ENCODE measurements at places on chromosomes 13 and 19.

DNA sequence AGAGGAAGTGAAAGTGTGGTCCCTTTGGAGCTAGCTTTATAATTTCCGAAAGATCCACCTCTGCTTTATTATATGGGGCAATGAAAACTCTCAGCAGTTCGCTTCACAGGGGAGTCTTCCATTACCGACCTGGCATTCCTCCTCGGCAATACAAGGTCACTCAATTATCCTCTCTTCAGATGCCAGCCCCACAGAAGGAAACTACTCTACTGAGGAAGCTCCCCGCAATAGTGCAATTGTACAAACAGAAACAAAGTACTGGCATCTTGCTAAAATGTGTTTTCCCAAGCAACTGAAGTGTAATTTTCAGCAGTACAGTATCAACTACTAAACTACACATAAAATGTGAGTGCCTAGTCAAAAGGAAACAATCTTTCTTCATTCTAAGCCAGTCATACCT, 702.0 kb downstream of the PCDH9 start:
- no peaks in the 10 kb centered on the region for H3K27me3 ChIP-seq
- DNase-seq, result no peak
- H3K4me3 ChIP-seq, result no peak overlapping the region
- H3K4me1 ChIP-seq, result no peaks in the 10 kb centered on the region
- no peak overlapping the region for H3K27ac ChIP-seq

DNA sequence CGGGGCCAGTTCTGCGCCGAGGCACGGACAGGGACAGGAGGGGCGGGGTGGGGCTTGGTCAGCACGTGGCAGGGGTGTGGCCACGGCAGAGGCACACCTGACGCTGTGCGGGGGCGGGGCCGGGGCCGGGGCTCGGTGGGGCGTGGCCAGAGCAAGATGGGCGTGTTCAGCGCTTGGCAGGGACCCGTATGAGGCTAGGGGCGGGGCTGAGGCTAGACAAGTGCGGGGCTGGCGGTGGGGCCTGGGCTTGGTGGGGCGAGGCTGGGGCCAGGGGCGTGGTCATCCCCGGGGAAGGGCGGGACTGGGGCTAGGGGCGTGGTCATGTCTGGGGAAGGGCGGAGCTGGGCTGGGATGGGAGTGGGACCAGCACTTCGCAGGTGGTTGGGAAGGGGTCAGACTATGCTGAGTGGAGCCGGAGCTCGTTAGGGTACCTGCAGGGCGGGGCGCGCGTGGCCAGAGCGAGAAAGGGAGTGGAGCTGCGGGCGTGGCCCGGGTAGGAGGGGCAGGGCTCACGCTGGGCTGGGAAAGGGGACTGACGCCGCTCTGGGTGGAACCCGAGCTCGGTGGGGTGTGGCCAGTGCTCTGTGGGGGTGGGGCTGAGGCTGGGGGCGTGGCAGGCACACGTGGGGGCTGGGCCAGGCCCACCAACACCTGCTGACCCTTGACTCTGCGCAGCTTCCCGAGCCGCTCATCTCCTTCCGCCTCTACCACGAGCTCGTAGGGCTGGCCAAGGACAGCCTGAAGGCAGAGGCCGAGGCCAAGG, 12.8 kb downstream of the POLR2E start:
- no peak overlapping the region for H3K4me3 ChIP-seq
- H3K4me1 ChIP-seq, result peaks cover 5% of the 10 kb centered on the region
- no peak overlapping the region for H3K27ac ChIP-seq
- H3K36me3 ChIP-seq, result peaks cover 34% of the 10 kb centered on the region
- no peak for DNase-seq

DNA sequence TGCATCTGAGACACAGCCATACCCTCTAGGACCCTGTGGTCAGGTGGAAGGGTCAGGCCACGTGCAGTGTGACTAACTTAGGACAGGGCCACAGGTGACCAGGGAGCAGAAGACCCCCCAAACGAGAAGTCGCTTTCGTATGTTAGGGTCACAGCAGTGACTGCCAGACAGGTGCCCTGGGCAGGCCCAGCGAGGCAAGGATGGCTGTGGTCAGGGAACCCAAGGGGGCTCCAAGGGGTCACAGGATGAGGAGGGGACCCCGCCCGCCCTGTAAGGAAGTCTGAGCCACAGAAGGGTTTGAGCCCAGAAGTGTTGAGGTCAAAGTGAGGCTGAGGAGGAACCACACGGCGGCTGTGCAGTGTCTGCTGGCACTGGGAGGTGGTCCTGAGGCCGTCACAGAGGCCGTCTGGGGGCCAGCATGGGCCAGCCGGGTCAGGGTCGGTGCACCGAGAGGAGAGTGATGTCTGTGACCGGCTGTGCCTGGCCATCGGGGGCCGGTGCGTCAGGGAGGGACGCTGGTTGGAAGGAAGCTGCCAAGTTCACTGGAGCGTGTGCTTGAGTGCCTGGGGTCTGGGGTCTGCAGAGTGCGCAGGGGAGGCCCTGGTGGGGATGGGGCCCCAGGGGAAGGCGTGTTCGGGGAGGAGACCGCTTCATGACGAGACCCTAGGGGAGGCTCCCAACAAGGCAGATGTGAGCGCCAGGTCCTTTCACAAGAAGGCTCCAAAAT, 24.8 kb upstream of the TMEM255B start:
- H3K27me3 ChIP-seq, result peaks cover 9% of the 10 kb centered on the region
- no peak overlapping the region for H3K27ac ChIP-seq
- H3K4me3 ChIP-seq, result no peak overlapping the region
- DNase-seq, result no peak
- H3K4me1 ChIP-seq, result peaks cover 7% of the 10 kb centered on the region

- 0 out of 2 replicates have a peak, but pooled peaks cover 4% of the 10 kb centered on the region for H3K36me3 ChIP-seq
- no peak for DNase-seq
- H3K27me3 ChIP-seq, result no peaks in the 10 kb centered on the region
Measured at GRCh38 chr19:4358709-4359626, 15.6 kb downstream of the MPND start.

GRCh38 chr19:32199501-32200040, 145.8 kb upstream of the ZNF507 start:
- peaks cover 45% of the 10 kb centered on the region for H3K27me3 ChIP-seq
- no peak overlapping the region for H3K4me3 ChIP-seq
- H3K4me1 ChIP-seq, result no peaks in the 10 kb centered on the region
- no peak for DNase-seq
- no peak overlapping the region for H3K27ac ChIP-seq

DNA sequence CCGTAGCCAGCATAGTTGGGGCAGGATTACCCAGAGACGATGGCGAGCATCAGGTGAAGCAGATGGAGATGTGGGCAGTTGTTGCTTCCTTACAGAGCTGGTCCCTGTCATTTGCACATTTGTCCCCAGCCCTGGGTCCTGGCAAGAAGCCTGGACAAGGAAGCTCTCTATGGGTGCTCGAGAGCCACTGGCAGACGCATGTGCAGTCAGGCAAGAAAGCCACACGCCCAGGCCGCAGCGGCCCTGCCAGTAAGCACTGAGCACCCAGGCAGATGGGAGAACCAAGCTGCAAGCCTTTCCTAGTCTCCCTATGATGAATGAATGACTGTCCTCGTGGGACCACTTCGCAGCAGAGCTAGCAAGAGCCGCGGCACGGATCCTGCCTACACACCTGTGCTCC, 182.8 kb downstream of the FOXO1 start:
- H3K4me3 ChIP-seq, result no peak overlapping the region
- no peaks in the 10 kb centered on the region for H3K27me3 ChIP-seq
- H3K27ac ChIP-seq, result no peak overlapping the region
- H3K4me1 ChIP-seq, result no peaks in the 10 kb centered on the region
- no peak for DNase-seq
- no peaks in the 10 kb centered on the region for H3K36me3 ChIP-seq

- H3K4me1 ChIP-seq, result no peaks in the 10 kb centered on the region
- no peak overlapping the region for H3K4me3 ChIP-seq
- H3K36me3 ChIP-seq, result no peaks in the 10 kb centered on the region
- peak; percentile 6 for DNase-seq
- H3K27me3 ChIP-seq, result no peaks in the 10 kb centered on the region
- H3K27ac ChIP-seq, result no peak overlapping the region
Measured at GRCh38 chr13:27379694-27380641, 44.5 kb upstream of the GTF3A start.

DNA sequence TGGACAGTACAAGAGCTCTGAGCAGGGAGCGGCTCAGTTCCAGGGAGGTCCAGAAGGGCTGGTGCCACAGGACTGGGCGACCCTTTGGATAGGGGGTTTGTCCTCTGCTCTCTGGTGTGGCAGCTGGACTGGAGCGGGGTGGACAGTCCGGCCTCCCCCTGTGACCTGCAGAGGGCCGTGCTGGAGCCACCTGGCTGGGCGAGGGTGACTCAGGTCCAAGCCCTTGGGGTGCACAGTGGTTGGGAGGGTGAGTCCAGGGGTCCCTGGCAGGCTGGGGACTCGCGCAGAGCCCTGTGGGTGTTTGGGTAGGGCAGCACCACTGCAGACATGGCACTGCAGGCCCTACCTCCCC, 7.2 kb downstream of the SSBP4 start:
- no peaks in the 10 kb centered on the region for H3K27me3 ChIP-seq
- no peak overlapping the region for H3K27ac ChIP-seq
- DNase-seq, result no peak
- no peaks in the 10 kb centered on the region for H3K36me3 ChIP-seq
- peaks cover 4% of the 10 kb centered on the region for H3K4me1 ChIP-seq

- no peaks in the 10 kb centered on the region for H3K4me1 ChIP-seq
- no peak for DNase-seq
- H3K27ac ChIP-seq, result no peak overlapping the region
- no peak overlapping the region for H3K4me3 ChIP-seq
- H3K27me3 ChIP-seq, result no peaks in the 10 kb centered on the region
Measured at GRCh38 chr13:59834801-59835200, 328.9 kb downstream of the DIAPH3 start.

DNA sequence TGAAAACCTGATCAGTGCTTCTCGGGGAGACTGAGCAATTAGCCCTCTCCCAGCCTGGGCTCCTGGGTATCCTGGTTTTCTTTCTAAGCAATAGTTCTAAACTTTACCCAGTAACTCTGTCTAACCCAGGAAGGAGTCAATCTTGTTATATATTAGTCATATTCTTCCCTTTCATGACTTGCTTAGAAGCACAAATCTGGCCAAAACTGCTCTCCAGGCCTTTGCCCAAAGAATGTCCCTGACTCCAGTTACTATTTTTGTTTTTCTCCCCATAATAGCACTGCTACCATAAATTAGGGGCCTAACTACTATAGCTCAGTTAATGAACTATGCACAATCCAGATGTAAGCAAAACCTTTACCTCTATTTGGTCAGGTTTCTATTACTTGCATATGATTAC, 355.8 kb upstream of the HTR2A start:
- no peak for DNase-seq
- H3K27ac ChIP-seq, result no peak overlapping the region
- no peaks in the 10 kb centered on the region for H3K36me3 ChIP-seq
- no peaks in the 10 kb centered on the region for H3K4me1 ChIP-seq
- no peak overlapping the region for H3K4me3 ChIP-seq

DNA sequence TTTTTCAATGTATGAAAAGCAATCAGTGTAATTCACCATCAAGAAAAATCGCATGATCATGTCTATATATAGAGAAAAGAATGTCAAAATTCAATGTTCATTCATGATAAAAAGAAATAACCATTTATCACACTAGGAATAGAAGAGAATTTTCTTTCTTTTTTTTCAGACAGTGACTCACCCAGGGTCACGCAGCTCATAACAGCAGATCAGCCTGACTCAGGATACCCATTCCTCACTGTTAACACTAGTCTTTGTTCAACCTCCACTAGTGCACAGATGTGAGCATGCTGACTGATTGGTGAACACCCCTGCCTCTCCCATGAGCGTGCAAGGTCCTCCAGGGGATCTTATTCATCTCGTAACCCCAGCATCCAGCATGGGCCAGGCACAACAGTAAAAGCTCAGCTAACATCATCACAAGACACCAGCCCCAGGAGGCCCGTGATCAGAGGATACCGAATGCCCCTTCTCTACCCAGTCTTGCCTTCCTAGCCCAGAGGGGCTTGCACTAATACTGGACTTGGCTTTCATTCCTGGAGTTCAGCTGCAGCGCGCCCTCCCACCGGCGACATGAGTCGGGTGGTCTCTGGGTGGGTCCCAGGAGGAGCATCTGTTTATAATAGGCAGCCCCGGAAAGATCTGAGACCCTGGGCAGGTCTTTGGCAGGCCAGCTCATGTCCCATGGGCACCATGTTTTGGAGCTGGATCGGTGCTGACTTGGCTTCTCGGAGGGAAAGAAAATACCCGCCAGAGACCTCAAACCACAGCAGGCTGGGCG, 539.5 kb upstream of the SLC10A2 start:
- no peak for DNase-seq
- H3K27me3 ChIP-seq, result no peaks in the 10 kb centered on the region
- H3K27ac ChIP-seq, result no peak overlapping the region
- no peaks in the 10 kb centered on the region for H3K4me1 ChIP-seq
- no peak overlapping the region for H3K4me3 ChIP-seq

DNA sequence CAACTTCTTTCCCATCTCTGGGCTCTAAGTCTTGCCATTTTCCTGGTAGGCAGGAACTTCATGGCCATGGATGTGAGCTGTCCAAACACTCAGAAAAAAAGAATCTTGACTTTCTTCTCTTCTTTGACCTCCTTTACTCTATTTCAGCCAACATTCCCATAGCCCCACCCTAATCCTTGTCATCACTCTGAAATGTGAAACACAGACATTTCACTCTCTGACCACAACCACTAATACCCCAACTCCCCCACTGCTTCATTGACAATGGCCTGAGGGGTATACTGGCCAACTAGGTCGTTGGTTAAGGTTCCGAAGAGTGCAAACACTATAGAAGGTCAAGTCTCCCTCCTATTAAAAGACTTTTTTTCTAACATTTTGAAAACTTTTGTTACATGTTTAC, 4.7 kb upstream of the CYP2A13 start:
- no peaks in the 10 kb centered on the region for H3K4me1 ChIP-seq
- DNase-seq, result no peak

DNA sequence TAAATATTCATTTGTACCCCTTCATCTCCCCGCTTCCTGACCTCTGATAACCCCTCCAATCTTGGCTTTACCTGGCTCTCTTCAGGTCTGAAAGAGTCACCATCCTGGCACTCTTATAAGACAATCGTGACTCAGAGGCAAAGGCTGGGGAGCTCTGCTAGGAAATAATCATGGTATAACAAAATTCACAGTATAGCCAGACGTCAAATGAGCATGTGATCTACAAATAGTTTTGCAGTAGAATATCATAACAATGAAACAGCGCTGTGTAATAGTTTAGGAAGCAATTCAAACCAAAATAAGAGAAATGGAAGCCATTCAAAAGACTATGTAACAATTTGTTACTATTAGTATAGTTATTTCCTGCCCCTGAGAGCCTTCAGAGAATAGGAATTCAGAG, 34.2 kb downstream of the RXFP2 start:
- no peak overlapping the region for H3K27ac ChIP-seq
- no peaks in the 10 kb centered on the region for H3K36me3 ChIP-seq
- no peak for DNase-seq
- no peaks in the 10 kb centered on the region for H3K27me3 ChIP-seq

DNA sequence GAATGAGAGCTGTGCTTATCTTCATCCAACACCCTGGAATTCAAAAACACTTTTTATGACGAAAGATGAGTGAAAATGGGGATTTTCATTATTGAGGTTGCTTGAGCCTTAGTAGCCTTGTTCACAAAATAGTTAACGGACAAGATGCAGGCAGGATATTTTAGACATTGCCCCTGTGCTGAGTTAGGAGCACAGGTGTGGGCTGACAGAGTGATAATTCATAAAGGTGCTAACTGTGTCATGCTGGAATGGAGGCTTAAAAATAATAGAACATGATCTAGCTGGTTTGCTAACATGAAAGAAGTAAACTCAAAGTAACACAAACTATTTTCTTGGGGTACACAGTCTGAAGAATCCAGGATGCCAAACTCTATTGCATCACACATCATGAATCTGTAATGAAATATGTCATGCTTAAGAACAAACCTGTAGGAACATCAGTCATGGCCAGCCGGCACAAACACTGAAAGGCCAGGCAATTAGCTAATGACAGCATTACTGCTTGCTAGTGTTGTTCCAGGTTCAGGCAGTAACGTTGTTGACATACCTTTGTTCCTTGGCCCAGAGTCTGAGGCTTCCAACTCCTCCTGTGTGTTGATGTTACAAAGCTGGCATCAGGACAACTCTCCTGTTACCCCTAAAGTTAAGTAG, 55.3 kb downstream of the FRY start:
- DNase-seq, result no peak
- H3K4me3 ChIP-seq, result no peak overlapping the region
- no peaks in the 10 kb centered on the region for H3K27me3 ChIP-seq
- H3K4me1 ChIP-seq, result no peaks in the 10 kb centered on the region

Measured in MM.1S (cell line).